ENCODE measurements at places on chromosomes 6 and 20.

DNA sequence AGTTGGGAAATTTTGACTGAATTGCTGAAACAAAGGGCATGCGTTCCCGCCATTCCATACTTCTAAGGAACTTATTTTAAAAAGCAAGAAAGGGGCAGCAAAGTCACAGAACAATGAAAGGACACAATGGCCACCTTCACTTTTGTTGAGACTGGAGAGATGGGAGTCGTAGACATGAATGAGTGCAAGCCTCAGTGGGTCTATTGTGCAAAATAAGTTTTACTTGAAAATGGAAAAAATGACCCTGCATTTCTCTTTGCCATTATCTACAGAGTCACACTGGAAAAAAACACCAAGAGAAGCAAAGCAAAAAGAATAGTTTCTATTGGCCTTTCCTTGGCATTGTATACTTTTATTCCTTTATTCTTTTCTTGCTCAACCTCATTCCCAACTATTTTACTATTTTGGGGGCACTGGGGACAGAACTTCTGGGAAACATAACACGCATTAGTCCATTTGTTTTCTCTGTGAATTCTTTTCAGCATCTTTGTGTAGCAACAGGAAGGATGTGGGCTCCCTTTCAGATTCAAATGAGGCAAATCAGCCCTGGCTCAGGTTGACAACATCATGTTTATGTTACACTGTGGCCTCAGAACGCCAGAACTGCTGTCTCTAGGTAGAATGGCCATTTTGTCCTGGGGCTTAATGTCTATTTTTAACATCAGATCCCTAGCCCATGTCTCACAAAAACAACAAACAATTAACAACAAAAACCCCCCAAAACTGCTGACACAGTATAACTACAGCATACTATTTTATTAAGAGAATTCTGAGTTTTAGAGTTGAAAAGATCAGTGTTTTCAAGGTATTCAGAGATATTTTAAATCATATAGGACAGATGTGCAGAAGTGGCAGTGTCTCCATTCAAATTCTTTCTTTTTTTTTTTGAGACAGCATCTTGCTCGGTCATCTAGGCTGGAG lies 122.2 kb downstream of the FYN start:
- DNase-seq = no peak

DNA sequence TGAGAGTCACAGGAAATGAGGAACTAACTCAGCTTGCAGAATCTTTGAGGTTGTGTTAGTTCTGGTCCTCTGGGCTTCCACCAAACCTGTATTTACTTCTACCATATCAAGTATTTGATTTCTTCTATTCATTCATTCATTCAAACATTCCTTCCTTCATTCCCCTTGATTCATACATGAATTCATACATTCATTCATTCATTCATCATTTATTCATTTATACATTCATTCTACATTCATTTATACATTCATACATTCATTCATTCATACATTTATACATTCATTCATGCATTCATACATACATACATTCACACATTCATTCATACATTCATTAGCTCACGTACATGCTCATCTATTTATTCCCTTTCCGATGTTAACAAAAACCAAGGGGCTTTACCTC lies 120.3 kb downstream of the BMP7 start:
- DNase-seq = no peak

DNA sequence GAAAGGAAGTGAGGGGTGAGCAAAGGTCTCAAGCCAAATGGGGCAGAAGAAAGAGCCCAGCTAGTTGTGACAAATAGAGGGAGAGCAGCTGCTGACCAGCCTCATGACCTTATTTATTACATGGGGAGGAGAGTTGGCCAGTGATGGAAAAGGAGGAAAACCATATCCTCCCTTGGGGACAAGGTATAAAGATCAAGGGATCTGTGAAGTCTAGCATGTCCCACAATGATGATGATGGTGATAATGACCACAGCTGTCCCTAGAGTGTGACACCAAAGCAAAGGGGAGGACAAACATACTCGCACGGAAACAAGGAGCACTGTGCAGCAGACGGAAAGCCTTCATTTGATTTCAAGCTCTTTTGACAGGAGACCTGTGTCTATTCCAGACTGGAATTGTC lies 190.4 kb upstream of the MCHR2 start:
- DNase-seq = no peak

- no peak for DNase-seq
These were observed 20.5 kb downstream of the UBE2V1 start for GRCh38 chr20:50092436-50092835.

- no peak for DNase-seq
These were observed 554.2 kb downstream of the CDH26 start for GRCh38 chr20:60512443-60512842.

DNA sequence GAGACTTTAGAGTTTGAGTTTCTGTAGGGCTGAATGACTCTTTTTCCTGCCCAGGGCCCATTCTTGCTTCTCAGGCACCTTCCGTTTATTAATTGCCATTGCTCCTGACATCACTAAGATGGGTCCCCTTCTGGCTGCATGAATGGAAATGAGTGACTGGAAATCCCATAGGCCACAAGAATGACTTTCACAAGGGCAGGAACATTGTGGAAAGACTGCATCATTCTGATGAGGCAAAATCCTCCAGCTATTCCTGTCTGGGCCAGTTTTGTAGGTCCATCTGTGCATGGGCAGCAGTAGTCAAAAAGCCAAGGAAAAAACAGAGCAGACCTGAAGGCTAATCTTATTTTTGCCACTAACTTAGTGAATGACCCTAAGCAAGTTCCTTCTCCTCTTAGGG lies 19.3 kb downstream of the TMEM74B start:
- DNase-seq = no peak

DNA sequence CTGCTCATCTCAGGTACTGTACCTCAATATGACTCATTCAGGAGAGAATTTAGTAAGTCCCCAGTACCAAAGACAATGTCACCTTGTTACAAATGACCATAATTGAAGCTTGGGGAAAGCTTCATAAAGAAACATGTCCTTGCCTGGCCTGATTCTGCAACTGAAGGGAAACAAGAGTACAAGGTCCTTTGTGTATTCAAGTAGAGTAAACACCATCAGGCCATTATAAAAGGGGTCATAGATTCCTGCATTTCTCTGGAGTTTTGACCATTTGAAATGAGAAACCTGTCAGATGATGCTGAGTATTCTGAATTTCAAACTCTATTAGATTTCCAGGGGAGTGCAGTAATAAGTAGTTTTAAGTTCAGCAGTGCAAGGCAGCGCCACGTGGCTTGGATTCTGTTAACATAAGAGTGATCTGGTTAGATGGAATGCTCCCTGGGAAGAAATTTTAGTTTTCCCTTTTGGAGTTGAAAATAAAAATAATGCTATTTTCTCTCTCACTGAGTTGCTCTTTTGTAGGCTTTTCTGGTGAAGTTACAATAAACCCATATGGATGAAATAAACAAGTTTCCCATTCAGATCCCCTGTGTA lies 1054.3 kb downstream of the EPHA7 start:
- no peak for DNase-seq

DNA sequence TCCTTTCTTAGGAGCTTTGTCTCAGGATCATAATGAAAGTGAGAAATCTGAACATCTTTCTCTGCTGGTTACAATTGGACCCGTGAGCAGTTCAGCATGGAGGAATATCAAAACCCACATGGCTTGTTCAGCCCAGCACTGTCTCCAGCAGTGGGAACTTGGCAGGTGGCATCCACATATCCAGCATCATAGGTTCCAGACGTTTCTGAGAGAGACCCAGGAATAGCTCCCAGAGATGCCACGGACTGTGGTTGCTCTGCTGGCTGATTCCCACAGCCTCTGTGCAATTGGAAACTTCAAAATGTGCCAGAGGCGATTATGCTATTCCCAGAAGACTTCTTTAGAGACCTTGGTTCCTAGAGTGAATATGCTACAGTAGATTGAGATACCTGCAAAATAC lies 76.4 kb downstream of the PHACTR2 start:
- no peak for DNase-seq

- DNase-seq = no peak
These were observed 6.4 kb upstream of the TBXT start for GRCh38 chr6:166174031-166174430.

DNA sequence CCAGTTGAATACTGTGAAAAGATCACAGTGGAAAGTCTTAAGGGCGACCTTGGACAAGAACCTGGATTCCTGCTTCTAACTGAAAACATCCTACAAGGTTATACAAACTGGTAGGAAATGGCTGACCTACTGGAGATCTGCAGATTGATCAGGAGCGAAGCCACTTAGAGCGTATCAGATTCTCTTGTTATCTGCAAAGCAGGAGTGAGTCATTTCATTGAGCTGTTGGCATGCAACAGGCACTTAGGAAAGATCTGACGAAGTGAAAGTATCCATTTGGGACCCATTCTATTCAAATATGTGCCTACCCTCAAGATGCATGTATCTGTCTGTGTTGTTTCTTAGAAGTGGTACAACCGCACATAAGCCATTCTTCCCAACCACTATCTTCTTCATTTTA lies 131.2 kb upstream of the RIN2 start:
- DNase-seq = no peak

DNA sequence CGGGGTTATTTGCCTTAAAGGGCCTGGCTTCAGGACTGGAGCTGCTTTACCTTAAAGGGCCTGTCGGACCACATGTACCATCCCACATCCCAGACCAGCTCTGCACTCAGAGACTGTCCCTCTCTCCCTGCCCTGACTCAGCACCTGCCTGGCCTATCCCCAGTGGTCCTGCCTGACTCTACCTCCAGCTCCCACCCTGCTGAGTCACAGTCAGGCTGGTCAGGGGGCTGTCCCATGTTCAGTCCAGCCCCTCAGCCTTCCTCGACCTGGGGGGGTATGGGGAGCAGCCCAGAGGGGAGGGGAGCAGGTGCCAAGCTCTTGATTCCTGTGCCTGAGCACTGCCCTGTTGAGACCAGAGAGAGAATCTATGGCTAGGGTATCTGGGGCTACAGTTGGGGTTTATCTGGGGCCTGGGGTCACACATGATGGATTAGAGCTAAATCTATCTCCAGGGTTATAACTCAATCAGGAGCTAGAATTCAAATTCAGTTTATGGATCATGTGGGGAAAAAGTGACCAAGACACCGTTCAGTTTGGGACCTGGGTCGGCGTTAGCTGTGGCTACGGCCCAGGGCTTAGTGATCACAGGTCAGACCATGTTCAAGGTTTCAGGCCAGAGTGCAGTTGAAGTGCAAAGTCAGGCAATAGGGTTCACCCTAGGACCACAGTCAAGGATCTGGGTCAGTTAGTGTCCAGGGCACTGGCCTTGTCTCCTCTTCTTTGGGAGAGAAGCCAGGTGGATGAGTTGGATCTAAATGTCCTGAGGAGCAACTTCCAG lies 9.4 kb upstream of the TRIB3 start:
- no peak for DNase-seq

DNA sequence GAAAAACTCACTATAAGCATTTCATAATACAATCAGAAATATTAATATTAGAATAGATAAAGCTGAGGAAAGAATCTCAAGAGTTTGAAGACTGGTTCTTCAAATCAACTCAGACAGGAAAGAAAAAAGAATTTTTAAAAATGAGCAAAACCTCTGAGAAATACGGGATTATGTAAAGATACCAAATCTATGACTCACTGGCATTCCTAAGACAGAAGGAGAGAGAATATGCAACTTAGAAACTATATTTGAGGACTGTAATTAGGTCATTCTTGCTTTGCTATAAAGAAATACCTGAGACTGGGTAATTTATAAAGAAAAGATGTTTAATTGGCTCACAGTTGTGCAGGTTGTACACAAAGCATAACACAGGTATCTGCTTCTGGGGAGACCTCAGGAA lies 665.1 kb downstream of the RNF144B start:
- DNase-seq = no peak

DNA sequence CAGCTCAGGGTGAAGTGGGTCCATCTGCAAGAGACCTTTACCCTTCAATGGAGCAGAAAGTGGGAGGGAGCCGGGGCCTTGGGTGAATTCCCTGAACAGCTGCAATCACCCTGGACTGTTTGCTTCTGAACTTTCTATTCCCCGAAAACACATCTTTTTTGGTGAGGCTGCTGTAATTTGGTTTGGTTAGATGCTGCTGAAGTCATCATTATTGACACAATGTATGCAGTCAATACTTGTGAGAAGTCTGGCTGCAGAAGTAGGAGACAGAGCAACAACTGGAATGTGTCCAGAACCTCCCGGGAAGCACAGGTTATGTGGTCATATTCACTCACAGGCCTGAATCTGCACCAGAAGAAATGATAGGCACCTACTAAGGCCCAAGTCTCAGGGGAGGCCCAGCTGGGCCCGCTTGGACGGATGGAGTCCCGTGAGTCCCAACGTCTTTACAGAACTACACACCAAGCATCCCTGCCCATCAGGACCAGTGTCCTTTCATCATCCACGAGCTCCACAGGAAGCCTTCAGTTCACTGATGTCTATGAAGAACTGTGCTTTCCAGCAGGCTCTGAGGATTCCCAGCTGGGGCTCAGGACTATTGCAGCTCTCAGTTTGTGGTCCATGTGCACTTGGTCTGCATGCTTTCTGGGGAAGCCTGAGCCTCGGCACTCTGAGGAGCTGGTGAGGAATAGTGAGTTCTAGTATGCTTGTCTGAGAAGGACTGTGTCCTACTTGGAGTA lies 177.6 kb downstream of the THBS2 start:
- DNase-seq = no peak

DNA sequence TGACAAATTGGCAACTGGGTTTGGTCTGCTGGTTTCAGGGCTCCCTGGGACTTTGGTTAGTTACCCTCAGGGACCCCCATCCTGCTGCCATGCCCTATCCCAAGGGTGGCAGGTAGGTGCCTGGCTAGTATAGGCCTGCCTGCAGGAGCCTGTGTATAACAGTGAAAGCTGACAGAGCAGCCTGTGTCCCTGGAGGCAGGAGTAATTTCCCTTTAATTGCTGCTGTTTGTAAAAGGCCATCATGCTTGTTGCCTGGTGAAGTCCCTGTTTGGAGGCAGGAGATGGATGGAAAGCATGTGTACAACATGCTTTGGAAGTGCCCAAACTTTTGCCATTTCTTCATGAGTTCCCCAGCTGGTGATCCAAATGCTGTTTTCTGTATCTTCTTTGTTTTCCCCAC lies 30.1 kb downstream of the CMTR1 start:
- no peak for DNase-seq

- DNase-seq = no peak
These were observed 1.6 kb downstream of the DSP start for GRCh38 chr6:7542874-7543624.

GRCh38 chr20:38497246-38497935 lies 24.7 kb downstream of the RALGAPB start:
- no peak for DNase-seq

GRCh38 chr6:84763003-84763885 lies 1.2 kb downstream of the TBX18 start:
- DNase-seq = no peak

DNA sequence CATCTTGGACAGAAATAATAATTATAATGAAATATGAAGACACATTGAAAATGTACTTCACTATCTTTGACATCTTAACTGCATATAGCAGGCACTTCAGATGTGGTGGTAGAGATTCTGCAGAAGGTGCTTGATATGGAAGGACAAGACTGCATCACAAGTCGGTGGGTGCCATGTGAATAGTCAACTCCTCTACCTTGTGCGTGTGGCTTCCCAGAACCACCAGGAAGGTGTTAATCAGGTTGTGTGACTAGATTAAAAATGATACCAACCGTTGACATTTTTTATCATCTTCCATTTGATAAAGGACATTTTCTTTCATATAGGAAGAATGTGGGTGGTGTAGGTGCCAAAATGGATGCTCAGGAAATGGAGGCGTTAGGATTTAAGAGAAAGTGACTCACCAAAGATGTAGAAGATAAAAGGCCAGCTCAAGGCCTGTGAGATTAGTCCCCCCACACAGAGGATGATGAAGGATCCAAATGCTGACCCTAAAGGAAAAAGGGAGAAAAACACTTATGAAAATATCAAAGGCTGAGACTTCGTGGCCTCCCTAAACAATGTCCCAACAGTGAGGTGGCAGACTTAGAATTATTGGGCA lies 12.3 kb downstream of the SLC17A2 start:
- no peak for DNase-seq

GRCh38 chr20:63574829-63575743 lies 1.0 kb upstream of the HELZ2 start:
- no peak for DNase-seq

Measured in activated CD4-positive, CD25-positive, alpha-beta regulatory T cell (primary cell).